ENCODE measurements at places on chromosomes 3 and 15.
A peak's percentile ranks its signal among the peaks of the same experiment; 100 is the strongest.

- no peaks in the 10 kb centered on the region for H3K36me3 ChIP-seq
- DNase-seq, result no peak
- no peaks in the 10 kb centered on the region for H3K27me3 ChIP-seq
- H3K27ac ChIP-seq, result no peak overlapping the region
- no peaks in the 10 kb centered on the region for H3K4me1 ChIP-seq
These were observed 11.3 kb upstream of the C3orf52 start for GRCh38 chr3:112074616-112075497.

GRCh38 chr3:4978966-4979427 is 240 bp upstream of the BHLHE40 start:
- peaks cover 2% of the 10 kb centered on the region for H3K36me3 ChIP-seq
- peaks cover 29% of the 10 kb centered on the region for H3K4me1 ChIP-seq
- H3K27me3 ChIP-seq, result no peaks in the 10 kb centered on the region
- peak overlapping the region; percentile 100 for H3K27ac ChIP-seq

GRCh38 chr3:67017211-67017610 is 19.1 kb downstream of the KBTBD8 start:
- no peaks in the 10 kb centered on the region for H3K36me3 ChIP-seq
- H3K4me1 ChIP-seq, result no peaks in the 10 kb centered on the region
- H3K27ac ChIP-seq, result no peak overlapping the region
- DNase-seq, result no peak

DNA sequence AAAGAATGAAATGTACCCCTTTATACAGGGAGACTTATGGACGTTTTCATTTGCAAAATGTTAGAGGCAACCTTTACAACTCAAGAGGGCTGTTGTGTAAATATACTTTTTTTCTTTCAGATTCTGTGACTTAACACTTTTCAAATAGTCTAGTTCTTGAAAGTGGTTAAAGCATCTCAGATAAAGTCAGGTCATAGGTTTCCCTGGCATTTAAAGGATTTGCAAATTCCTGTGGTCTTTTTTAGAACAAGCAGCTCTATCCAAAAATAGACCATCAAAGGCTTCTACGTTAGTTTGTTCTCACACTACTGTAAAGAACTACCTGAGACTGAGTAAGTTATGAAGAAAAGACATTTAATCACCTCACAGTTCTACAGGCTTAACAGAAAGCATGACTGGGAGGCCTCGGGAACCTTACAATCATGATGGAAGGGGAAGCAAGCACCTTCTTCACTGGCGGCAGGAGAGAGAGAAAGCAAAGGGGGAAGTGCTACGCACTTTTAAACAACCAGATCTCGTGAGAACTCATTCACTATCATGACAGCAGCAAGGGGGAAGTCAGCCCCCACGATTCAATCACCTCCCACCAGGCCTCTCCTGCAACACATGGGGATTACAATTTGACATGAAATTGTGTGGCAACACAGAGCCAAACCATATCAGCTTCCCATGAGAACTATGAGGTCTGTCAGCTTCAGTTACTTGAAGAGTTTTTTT is 23.3 kb upstream of the GABRR3 start:
- no peaks in the 10 kb centered on the region for H3K27me3 ChIP-seq
- no peaks in the 10 kb centered on the region for H3K4me1 ChIP-seq
- no peak overlapping the region for H3K27ac ChIP-seq
- H3K4me3 ChIP-seq, result no peak overlapping the region
- DNase-seq, result no peak
- no peaks in the 10 kb centered on the region for H3K36me3 ChIP-seq

DNA sequence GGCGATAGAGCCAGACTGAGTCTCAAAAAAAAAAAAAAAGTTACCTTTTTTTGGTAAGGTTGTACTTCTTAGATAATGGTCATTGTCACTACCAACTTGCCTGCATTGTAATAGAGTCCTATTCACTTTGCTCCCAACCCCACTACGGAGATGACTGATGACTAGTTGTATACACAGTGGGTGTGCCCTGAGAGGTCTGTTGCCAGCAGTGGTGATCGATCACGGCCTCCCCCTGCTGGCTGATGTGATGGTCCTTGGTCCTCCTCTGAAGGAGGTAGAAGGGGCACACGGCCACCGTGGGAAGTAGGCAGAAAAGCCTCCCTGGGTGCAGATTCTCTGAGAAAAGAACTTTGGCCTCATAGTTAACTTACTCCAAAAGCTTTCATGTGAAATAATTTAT is 10.7 kb downstream of the GCNT3 start:
- no peak overlapping the region for H3K27ac ChIP-seq
- no peaks in the 10 kb centered on the region for H3K36me3 ChIP-seq
- DNase-seq, result peak; percentile 58
- no peak overlapping the region for H3K4me3 ChIP-seq
- H3K4me1 ChIP-seq, result no peaks in the 10 kb centered on the region

- H3K4me3 ChIP-seq, result no peak overlapping the region
- no peak overlapping the region for H3K27ac ChIP-seq
- no peaks in the 10 kb centered on the region for H3K4me1 ChIP-seq
These were observed 205.5 kb upstream of the CD96 start for GRCh38 chr3:111336511-111336910.

GRCh38 chr3:98692787-98693473 is 70.2 kb upstream of the ST3GAL6 start:
- no peaks in the 10 kb centered on the region for H3K36me3 ChIP-seq
- H3K27me3 ChIP-seq, result no peaks in the 10 kb centered on the region
- no peak for DNase-seq
- H3K4me1 ChIP-seq, result no peaks in the 10 kb centered on the region
- no peak overlapping the region for H3K4me3 ChIP-seq
- peak overlapping the region; percentile 69 for H3K27ac ChIP-seq

DNA sequence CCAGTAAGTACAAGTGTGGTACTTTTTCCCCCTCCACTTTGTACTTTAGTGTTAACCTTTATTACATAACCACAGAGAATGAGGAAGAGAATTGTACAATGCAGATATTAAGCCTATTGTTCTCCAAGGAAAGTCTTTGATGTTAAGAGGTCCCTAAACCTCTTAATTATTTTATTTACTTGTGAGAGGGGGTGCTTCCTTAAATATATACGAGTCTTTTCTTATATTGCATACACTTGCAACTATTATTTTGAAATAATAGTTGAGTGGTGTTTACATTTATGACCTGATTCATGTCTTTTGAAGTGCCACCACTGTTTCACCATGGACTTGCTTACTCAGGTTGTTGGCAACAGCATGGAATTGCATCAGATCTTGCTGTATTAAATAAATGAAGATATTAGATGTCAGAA is 10.1 kb downstream of the USP3 start:
- no peak for DNase-seq
- H3K36me3 ChIP-seq, result no peaks in the 10 kb centered on the region
- H3K27ac ChIP-seq, result peak overlapping the region; percentile 4
- peaks cover 11% of the 10 kb centered on the region for H3K4me1 ChIP-seq

GRCh38 chr15:65368302-65369211 is 9.2 kb downstream of the IGDCC3 start:
- H3K27me3 ChIP-seq, result no peaks in the 10 kb centered on the region
- H3K4me1 ChIP-seq, result no peaks in the 10 kb centered on the region
- H3K4me3 ChIP-seq, result no peak overlapping the region
- H3K36me3 ChIP-seq, result no peaks in the 10 kb centered on the region
- DNase-seq, result no peak

GRCh38 chr15:42185801-42186200 is 22.3 kb downstream of the VPS39 start:
- H3K27ac ChIP-seq, result no peak overlapping the region
- peaks cover 52% of the 10 kb centered on the region for H3K36me3 ChIP-seq
- no peak overlapping the region for H3K4me3 ChIP-seq
- DNase-seq, result no peak
- no peaks in the 10 kb centered on the region for H3K27me3 ChIP-seq

DNA sequence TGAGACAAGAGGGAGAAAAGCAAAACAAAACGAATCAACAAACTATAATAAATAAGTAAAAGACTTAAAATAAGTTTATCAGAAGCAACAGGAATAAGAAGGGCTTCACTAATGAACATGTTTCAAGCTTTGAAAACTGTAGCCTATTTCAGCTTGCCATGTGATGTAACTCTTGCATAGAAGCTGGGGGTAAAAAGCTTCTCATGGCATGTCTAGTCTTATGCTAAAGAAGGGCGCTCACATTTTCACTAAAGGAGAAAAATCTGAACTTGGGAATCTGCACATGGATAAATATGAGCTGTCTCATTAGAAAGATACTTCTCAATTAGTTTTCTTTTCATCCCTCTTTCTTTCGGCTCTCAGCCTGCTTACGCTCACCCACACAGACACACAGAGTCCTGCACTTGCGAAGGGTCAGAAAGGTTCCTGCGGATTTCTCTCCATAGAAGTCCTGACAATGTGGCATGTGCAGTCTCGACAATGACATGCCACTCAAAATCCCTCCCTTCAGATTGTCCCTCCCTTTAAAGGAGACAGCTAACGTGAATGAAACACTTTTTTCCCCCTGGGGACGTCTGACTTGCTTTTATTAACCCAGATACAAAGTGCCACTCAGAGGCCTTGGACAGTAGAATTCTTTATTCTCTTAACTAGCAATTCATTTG is 568.9 kb upstream of the NR2F2 start:
- no peaks in the 10 kb centered on the region for H3K36me3 ChIP-seq
- H3K4me1 ChIP-seq, result no peaks in the 10 kb centered on the region
- H3K27me3 ChIP-seq, result no peaks in the 10 kb centered on the region
- DNase-seq, result no peak
- H3K4me3 ChIP-seq, result no peak overlapping the region
- no peak overlapping the region for H3K27ac ChIP-seq

DNA sequence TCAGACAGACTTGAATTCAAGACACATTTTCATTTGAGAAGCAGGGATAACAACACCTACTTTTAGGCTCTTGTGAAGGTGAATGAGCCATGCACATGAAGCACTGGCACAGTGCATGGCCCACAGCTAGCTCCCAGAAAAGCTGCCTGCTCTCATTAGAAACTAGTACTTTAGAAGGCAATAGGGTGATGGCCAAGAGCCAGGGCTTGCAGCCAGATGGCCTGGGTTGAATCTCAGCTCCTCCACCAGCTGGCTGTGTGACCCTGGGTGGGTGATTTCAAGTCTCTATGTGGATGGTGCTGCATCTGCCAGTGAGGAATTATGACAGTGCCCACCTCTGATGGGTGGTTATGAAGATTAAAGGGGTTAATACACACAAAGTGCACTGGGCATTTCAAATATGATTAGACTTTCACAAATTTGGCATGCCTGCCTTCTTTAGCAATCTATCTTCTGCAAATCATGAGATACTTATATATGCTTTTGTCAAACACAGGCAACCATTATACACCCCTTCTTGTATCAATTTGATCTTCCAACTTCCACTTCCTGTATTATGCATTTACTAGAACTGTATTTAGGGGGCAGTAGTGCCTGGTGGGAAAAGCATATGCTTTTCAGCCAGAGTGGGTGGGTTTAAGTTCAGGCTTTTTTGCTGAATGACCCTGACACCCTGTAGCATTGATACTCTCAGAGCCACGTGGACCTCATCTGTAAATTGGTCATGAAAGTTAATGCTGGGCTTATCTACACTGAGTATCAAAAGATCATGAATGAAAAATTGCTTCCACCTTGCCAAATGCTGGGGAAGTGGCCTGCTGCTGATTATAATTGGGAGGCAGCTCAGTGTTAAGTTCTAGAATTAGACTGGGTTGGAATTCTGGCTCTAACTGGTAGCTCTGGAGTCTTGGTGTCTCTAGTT is 34.7 kb upstream of the RBP1 start:
- H3K4me3 ChIP-seq, result no peak overlapping the region
- H3K27ac ChIP-seq, result no peak overlapping the region
- H3K36me3 ChIP-seq, result peaks cover 4% of the 10 kb centered on the region

DNA sequence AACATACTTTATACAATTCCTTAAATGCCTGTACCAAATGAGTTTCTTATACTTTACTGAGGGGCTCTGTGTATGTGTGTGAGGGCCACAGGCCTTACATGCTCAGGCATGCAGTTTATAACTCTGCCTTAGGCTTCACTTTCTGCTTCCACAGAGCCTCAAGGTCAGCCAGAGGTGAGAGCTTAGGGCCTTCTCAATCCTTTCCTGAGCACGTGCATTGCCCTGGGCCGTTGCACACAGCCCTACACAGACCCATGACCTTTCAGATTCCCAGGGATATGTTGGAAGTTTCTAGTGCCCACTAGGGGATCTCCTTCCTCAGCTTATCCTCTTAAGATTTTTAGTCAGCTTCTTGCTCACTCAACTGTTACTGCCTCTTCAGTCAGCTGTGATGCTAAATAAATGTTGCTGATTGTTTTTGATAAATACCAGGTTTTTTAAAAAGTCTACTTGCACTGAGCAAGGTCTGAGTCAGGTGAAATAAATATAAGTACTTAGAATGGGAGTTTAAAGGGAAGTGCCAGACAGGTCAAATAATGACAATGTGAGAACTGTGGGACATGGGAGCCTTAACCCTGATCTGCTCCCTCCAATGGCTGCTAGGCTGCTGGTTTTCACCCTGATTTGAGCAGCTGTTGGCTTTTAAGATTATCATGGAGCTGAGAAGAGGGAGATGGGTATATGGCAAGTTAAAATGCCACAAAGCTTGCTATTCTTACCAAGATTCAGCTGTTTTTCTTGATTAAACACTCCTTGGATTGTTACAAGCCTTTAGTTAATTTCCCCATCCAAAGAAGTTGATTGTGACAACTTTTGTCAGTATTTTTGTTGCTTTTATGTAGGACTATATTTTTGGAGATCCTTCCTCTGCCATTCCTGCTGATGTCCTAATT is 169.5 kb downstream of the PLD1 start:
- no peak overlapping the region for H3K27ac ChIP-seq
- H3K4me1 ChIP-seq, result no peaks in the 10 kb centered on the region
- H3K36me3 ChIP-seq, result no peaks in the 10 kb centered on the region
- H3K27me3 ChIP-seq, result no peaks in the 10 kb centered on the region

GRCh38 chr15:60695713-60696522 is 217.0 kb upstream of the ICE2 start:
- no peak overlapping the region for H3K4me3 ChIP-seq
- DNase-seq, result no peak
- H3K27me3 ChIP-seq, result no peaks in the 10 kb centered on the region
- peak overlapping the region; percentile 42 for H3K27ac ChIP-seq
- H3K36me3 ChIP-seq, result no peaks in the 10 kb centered on the region
- peaks cover 32% of the 10 kb centered on the region for H3K4me1 ChIP-seq

DNA sequence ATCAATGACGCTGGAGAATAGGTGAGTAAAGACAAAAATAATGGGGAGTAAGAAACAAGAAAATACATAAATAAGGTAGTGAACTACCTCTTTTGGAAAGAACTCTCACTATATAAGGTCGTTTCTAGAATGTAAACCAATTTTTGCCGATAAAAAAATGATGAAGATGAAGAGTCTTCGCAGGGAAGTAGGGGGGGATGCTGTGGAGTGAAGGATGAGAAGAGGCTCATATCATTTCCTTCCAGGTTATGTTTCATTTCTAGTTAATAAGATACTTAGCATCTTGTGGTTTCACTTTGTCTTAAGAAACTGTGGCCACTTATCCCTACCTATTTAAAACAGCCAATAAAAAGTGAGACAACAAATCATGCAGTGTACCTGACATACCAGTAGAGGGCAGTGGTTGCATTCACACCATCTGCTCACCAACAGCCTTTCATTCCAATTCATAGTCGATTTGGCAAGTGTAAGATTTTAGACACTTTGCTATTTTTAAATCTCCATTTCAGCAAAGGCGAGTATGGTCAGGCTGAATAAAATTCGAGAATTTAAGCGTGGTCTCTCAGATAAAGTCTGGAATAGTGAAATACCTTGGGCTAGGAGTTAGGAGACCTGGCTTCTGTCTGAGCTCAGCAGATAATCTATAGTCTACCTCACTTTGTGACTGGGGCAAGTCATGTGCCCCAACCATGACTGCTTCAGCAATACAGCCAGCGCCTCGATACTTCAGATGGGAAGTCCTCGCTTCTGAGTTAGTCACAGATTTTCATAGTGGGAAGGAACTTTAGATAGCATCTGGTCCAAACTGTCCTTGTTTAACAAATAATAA is 28.9 kb upstream of the ICE2 start:
- H3K27me3 ChIP-seq, result no peaks in the 10 kb centered on the region
- H3K4me1 ChIP-seq, result no peaks in the 10 kb centered on the region
- H3K4me3 ChIP-seq, result no peak overlapping the region
- no peak overlapping the region for H3K27ac ChIP-seq
- H3K36me3 ChIP-seq, result peaks cover 39% of the 10 kb centered on the region

Measured in liver (tissue), 10 donors.